ENCODE measurements at places on chromosomes 12 and 14. TPM values are rescaled to one million over a fixed set of nuclear protein-coding genes. Genes with fewer than 3 reads are reported as not detected.

DNA sequence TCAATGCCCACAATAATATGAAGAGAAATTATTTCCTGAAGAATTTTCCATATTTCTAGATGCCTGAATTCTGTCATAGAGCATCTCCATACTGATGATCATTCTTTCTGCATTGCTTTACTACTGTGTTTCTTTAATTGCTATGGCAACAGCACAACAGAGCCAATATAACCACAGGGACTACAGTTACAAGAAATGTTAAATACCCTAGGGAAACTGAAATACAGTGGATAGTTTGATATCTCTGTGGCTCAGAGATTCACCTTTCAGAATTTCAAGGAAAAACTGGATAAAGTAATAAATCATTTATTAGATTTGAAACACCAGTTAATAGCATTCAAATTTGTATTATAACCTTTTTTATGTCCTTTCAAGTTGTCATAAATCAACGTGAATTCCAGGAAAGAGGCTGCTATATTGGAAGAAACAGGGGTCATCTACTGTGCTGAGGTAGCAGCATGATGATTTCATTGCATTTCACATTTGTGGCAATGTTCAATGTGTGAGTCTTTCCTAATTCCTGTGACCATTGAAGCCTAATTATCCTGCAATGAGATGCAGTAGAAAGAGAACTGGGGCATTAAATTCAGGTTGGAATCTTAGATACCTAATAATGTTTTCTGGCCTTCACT lies 267.1 kb downstream of the LRFN5 start:
- no peak overlapping the region for H3K4me3 ChIP-seq
- H3K36me3 ChIP-seq = no peaks in the 10 kb centered on the region
- no peak for DNase-seq
- H3K27me3 ChIP-seq = no peaks in the 10 kb centered on the region

Gene IRAK4
- total RNA-seq = 18.5 TPM

Gene MYF6
- total RNA-seq = 0.61 TPM

DNA sequence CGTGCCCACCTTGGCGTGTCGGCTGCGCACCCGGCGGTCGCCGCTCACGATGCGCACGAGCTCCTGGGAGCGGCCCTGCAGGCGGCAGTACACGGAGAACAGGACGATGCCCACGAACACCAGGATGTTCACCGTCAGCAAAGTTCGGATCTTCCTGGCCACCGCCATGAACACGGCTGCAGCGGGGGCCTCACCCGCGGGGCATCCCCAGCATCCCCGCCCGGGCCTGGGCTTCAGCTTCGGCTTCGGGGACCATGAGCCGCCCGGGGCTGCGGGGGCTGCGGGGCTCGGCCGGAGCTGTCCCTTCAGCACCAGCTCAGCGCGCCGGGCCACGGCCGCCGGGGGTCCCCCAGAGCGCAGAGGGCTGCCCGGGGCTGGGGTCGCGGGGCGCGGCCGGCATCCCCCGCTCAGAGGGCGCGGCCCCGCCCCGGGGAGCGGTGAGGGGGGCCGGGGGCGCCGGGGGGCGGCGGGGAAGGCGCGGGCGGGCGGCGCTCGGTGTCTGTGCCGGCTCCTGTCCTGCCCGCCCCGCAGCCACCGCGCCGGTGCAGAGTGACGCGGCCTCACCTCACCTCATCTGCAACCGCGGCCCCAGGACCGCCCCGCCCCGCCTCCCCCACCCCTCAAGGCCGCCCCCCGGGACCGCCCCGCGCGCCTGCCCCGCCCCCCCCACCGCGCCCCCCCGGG lies at the start of gene GALNT9:
GALNT9 (minus strand) TSS at position 554 of the 684 bp plus-strand sequence; CDS start at position 168, 386 bp downstream.
- H3K4me1 ChIP-seq = peaks cover 40% of the 10 kb centered on the region
- H3K4me3 ChIP-seq = peak within 1 kb of the TSS; percentile 18
- peaks cover 37% of the 10 kb centered on the region for H3K27me3 ChIP-seq
- H3K27ac ChIP-seq = no peak within 1 kb of the TSS
- DNase-seq = no peak

DNA sequence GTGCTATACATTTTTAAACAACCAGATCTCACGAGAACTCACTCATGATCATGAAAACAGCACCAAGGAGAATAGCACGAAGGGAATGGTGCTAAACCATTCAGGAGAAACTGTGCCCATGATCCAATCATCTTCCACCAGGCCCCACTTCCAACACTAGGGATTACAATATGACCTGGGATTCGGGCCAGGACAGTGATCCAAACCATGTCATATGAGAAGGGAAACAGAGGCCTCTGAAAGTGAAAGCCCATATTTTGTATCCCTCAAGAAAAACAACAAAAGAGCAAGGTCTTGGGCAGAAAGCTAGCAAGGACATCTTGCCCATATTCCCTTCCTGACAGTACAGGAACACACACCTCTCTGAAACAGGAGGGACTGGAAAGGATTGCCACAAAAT lies 163.9 kb upstream of the VASH1 start:
- no peaks in the 10 kb centered on the region for H3K4me1 ChIP-seq
- no peaks in the 10 kb centered on the region for H3K27me3 ChIP-seq
- H3K4me3 ChIP-seq = no peak overlapping the region
- no peak overlapping the region for H3K27ac ChIP-seq
- DNase-seq = no peak

DNA sequence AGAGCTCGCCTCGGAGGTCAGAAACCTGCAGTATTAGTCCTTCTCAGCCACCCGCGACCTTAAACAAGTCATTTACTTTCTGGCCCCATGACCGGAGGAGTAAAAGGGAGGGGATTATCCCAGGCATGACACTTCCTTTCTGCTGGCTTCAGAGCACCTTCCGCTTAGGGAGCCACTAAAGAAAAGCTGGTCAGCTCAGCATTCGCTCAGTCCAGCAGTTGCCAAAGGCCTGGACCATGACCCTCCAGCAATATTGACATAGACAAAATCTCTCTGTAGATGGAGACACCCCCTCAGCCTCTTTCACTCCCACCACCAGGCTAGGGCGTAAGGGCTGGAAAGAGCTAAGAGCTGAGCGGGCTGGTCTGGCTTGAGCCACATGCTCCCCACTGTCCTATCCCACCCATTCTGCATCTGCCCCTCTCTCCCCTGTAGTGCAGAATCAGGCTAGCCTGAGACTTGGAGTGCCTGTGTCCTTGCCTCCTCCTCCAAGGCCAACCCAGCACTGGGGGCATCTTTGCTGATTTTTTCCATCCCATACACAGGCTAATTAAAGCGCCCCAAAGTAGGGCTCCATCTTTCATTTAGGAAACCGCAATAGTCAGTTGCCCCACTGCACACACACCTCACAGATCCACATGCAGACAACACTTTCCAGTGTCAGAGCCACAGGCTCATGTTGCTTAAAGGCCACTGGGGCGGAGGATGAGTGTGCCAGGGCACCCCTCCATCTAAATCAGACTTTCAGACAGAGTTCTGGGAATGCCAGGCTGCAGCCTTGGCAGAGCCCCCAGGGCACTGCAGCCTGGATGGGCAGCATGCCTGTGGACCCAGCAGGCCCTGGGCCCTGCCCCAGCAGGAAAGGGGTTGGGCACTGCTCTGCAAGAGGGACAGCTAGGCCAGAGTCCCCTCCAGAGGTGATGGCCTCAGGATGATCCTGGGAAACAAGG lies 4.0 kb upstream of the CPNE6 start:
- no peak overlapping the region for H3K27ac ChIP-seq
- no peak for DNase-seq
- H3K36me3 ChIP-seq = peaks cover 57% of the 10 kb centered on the region
- no peak overlapping the region for H3K4me3 ChIP-seq
- H3K4me1 ChIP-seq = peaks cover 29% of the 10 kb centered on the region
- no peaks in the 10 kb centered on the region for H3K27me3 ChIP-seq

- no peaks in the 10 kb centered on the region for H3K27me3 ChIP-seq
- no peaks in the 10 kb centered on the region for H3K36me3 ChIP-seq
- H3K4me1 ChIP-seq = no peaks in the 10 kb centered on the region
- no peak overlapping the region for H3K4me3 ChIP-seq
- no peak for DNase-seq
Observed at GRCh38 chr12:42135259-42135814, 9.3 kb downstream of the GXYLT1 start.

Gene GON7
- total RNA-seq = 22.0 TPM

- no peaks in the 10 kb centered on the region for H3K27me3 ChIP-seq
- no peak overlapping the region for H3K4me3 ChIP-seq
- H3K27ac ChIP-seq = no peak overlapping the region
- H3K4me1 ChIP-seq = peaks cover 23% of the 10 kb centered on the region
- H3K36me3 ChIP-seq = peaks cover 3% of the 10 kb centered on the region
- no peak for DNase-seq
Observed at GRCh38 chr12:113891739-113892520, 74.2 kb downstream of the RBM19 start.

Measured in spinal cord (tissue), 10 donors.